Effector memory CD4-positive, alpha-beta T cell (primary cell): ENCODE measurements at places on chromosomes 4 and X.

- no peak for DNase-seq
Observed at GRCh38 chr4:164383358-164384220, 370.3 kb upstream of the SMIM31 start.

GRCh38 chr4:145281951-145282350, 101.6 kb upstream of the OTUD4 start:
- DNase-seq: no peak

DNA sequence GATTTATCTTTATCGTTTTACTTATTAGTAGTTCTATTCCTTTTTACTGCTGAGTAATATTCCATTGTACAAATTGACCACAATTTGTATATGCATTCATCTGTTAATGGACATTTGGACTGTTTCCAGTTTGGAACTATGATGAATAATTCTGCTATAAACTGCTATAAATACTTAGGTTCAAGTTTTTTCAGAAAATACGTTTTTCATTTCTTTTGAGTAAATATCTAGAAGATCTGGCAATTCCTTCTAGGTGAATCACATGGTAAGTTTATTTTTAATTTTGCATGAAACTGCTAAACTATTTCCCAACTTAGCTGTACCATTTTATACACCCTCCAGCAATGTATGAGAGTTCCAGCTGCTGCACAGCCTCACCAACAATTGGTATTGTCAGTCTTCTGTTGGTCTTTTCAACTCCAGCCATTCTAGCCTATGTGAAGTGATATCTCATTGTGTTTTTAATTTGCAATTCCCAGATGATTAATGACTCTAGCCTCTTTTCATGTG, 22.2 kb downstream of the LIN54 start:
- no peak for DNase-seq

- DNase-seq: no peak
Observed at GRCh38 chr4:85866508-85866907, 391.6 kb downstream of the ARHGAP24 start.

DNA sequence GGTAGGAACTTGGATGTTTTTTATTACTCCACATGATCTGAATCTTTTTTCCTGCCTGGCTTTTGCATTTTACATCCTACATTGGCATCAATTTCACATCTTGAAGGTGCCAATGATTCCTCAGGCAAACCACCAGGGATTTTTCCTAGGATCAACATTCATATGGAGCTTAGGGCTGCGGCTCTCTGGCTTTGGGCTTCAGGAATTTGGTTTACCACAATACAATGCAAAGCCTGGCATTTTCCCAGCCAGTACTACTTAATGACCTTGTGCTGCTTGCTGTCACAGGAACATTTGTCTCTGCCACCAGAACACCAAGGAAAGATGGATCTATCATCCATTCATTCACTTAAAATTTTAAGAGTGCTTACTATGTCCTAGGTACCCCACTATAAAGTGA, 180.7 kb downstream of the PDGFC start:
- no peak for DNase-seq
